ENCODE measurements at places on chromosomes 7 and 10. TPM values are rescaled to one million over a fixed set of nuclear protein-coding genes. Genes with fewer than 3 reads are reported as not detected.

The HABP2 gene
- total RNA-seq = 1.0 TPM

The CNNM1 gene
- total RNA-seq = 6.3 TPM

The TCERG1L gene
- not detected for total RNA-seq

The TMEM176A gene
- total RNA-seq = 6.1 TPM

The OR6V1 gene
- total RNA-seq = not detected

The STK31 gene
- total RNA-seq = 2.1 TPM

The AKR1E2 gene
- 1.1 TPM for total RNA-seq

The HDAC9 gene
- total RNA-seq = 159 TPM

The UTF1 gene
- not detected for total RNA-seq

Data from Calu3 (cell line).